CD4-positive, alpha-beta T cell treated with Interferon gamma for 1 hour (primary cell): ENCODE measurements at places on chromosomes 11 and 22.

- no peak for DNase-seq
Observed at GRCh38 chr11:73398721-73399120, 22.5 kb downstream of the RELT start.

DNA sequence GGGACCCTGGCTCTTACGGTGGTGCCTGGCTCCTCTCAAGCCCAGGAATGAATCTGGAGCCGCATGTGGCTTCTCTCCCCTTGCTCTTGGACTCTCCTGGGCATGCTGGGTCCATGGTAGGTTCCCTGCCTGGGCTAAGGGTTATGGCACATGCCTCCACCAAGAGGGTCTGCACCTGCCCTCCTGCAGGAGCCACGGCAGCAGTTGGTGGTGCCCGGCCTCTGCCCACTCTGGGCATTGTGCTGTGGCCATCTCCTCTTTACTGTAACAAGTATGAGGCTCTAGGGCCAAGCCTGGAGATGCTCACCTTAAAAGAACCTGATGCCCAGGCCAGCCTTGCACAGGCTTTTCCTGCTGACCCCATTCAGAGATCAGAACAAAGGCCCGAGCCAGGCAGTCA lies 104.0 kb upstream of the PITPNB start:
- no peak for DNase-seq

DNA sequence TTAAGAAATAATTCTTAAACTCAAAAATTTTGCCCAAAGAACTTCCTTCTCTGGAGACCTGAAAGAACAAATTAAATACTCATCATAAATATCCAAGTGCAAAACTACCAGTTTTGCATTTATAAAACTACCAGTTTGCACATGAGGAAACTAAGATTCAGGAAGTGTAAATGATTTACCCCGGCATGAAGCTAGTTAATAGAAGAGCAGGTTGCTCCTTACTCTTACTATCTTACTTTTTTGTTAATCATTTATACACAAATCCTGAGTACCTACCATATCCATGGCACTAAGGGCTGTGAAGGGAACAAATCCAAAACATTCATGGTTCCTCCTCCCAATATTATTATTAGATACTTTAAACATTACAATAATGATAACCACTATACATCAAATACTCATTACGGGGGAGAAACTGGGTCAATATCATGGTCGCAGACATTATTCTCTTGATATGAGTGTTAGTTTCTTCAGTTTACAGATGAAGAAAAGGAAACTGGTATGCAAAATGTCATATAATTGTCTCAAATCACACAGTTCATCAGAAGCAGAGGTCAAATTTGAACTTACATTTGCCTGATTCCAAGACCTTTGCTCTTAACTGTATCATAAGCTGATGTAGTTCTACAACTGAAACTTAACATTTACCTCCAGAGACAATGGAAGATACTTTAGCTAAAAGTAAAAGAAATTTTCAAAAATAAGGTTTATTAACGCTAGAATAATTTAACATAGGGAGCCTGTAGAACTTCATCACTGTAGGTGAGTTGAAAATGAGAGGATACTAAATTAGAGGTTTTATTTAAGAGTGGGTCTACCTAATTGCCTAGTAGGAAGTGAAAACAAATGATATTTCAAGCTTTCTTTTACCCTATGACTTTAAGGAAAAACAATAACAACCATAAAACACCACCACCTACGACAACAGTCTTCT lies 74.5 kb downstream of the FAM76B start:
- DNase-seq = no peak

GRCh38 chr11:12184699-12185098 lies 74.3 kb downstream of the MICAL2 start:
- DNase-seq = no peak

DNA sequence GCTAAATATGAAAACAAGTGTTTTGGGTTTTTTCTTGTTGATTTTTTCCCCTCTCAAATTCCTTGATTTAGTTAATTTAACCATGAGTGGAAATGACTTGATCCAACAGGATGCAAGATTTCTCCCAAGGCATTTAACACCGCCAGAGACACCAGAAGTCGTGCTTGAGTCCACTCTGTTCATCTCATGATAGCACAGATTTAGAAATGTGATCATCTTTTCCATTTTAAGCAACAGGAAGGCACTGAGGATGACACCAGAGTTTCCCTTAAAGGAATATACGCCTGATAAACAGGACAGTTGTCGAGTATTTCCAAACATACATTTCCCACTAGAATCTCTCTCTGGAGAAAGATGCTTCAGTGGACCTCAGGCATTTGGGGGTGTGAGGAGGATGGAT lies 318.7 kb downstream of the CADM1 start:
- no peak for DNase-seq

- DNase-seq = no peak
Observed at GRCh38 chr11:35714882-35715627, 52.5 kb downstream of the TRIM44 start.

DNA sequence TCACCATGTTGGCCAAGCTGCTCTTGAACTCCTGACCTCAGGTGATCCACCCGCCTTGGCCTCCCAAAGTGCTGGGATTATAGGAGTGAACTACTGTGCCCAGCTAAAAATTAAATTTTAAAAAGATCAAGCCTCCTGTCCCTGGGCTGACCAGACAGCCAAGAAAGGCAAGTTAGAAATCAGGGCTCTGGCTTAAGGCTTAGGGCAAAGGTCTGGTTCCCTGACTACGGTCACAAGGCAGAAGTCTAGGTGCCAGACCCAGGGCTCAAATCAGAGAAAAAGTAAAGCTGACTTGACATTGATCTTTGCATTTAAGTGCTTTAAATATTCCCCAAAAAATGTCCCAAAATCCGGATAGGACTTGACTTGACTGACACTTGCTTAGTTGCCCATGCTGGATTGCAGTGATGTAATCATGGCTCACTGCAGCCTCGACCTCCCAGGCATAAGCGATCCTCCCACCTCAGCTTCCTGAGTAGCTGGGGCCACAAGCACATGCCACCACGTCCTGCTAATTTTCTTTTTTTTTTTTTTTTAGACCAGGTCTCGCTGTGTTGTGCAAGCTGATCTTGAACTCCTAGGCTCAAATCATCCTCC lies 17.3 kb upstream of the CRKL start:
- DNase-seq = no peak

DNA sequence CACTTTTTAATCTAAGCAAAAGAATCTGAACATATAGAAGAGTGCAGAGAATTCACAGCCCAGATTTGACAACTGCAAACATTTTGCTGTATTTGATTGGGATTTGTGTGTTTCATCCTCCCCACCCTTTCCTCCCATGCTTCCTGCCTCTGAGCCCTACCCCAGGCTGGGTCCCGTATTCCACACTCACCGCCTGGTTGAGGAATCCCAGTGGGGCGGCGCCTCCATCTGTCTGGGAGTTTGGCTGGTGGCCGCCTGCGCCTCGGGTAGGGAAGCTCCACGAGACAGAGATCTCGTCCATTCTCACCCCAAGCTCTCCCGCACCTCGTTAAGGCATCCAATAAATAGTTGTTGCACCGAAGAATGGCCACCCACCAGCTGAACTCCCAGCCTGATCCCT lies 105.9 kb upstream of the SLC22A12 start:
- no peak for DNase-seq

GRCh38 chr11:15476371-15476917 lies 361.7 kb downstream of the INSC start:
- no peak for DNase-seq

- DNase-seq = no peak
Observed at GRCh38 chr11:68128682-68129327, 7.6 kb upstream of the CHKA start.

- peak; percentile 25 for DNase-seq
Observed at GRCh38 chr11:121485216-121485615, 32.4 kb upstream of the SORL1-AS1 start.

DNA sequence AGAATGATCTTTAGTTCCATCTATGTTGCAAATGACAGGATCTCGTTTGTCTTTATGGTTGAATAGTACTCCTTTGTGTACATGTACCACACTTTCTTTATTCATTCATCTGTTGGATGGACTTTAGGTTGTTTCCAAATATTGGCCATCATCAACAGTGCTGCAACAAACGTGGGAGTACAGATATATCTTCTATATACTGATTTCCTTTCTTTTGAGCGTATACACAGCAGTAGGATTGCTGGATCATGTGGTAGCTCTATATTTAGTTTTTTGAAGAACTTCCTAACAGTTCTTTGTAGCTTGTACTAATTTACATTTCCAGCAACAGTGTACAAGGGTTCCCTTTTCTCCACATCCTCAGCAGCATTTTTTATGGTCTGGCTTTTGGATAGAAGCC lies 407.5 kb upstream of the ANO5 start:
- no peak for DNase-seq

DNA sequence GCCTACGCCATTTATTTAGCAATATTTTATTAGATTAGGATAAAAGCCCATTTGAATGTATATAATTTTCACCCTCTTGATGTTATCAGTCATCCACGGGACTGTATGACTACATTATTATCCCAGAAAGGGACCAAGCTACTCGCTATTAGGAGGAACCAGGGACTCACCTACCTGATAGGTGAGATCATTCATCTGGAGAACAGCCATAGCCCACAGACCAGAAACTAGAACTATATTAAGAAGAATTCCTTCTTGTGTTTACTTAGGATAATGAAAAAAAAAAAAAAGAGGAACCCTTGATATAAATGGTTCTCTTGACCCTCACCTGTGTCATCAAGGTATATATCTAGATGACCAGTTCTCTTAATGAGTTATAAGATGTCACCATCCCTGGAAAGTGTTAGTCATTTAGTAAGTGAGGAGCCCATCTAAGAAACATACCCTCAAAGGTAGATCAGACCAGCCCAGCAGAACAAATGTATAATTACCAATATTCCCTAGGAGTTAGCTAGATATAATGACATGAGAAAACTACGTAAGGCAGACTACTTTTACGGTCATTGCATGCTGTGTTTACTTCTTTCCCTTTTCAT lies 8.0 kb downstream of the SIK3 start:
- no peak for DNase-seq

DNA sequence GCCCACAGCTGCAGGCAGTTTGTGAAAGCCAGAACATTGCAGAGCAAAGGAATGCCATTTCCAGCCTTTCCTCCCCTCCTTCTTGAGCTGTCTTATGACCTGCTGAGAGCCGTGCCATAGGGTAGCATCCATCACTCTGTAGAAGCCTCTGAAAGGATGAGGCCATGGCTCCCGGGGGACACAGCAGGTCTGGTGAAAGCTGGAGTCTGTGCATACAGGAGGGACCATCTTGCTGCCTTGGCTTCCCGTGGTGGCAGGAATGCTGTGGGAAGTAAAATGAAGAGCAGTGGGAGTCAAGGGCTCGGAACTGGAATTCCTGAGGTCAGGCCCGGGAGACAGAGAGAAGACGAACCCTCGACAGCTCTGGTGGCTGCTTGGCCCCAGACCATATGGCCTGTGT lies 30.9 kb downstream of the ANO1 start:
- DNase-seq = no peak

DNA sequence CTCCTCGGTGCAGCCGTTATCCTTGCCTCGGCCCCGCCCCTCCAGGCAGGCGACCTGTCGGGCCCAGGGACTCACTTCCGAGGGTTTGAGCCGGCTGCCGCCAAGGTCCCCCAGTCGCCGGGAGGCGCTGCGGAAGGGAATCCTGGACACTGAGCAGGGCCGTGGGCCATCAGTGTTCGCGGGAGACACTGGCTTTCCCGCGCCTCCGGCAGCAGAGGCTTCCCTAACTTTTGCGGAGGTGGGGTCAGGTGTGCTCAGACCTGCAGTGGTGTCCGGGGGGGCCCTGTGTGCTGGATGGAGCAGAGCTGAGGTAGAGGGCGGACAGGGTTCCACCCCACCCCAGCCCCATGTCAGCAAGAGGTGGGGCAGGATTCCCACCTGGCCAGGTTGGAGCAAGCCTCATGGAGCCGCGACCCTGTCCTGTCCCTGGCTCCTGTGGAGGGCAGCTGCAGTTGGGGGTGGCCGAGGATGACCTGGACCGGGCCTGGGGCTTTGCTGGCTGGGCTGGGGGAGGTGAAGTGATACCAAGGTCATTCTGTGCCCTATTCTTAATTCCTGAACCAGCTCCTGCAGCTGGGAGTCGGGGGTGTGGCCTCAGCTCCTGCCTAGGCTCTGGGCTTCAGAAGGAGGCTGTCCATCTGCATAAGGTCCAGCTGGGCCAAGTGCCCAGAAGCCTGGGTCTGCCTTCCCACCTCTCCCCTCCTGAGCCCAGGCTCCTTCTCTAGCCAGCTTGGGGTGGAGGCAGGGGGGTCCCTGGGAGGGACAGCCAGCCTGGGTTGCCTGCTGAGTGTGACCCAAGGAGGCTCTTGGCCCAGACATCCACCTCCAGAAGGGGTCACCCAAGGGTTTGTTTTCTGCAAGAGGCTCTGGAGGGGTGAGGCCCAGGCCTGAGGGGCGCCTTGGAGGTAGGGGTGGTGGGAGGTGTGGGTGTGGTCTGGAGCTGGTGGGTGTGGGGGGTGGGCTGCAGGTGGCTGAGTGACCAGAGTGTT lies 8.4 kb downstream of the TSPAN4 start:
- no peak for DNase-seq

- DNase-seq = no peak
Observed at GRCh38 chr11:26286472-26287066, 45.4 kb upstream of the ANO3 start.

- no peak for DNase-seq
Observed at GRCh38 chr11:63805844-63806415, 7.3 kb upstream of the SPINDOC start.

GRCh38 chr22:24155627-24156140 lies 25.6 kb upstream of the SUSD2 start:
- DNase-seq = peak; percentile 50

DNA sequence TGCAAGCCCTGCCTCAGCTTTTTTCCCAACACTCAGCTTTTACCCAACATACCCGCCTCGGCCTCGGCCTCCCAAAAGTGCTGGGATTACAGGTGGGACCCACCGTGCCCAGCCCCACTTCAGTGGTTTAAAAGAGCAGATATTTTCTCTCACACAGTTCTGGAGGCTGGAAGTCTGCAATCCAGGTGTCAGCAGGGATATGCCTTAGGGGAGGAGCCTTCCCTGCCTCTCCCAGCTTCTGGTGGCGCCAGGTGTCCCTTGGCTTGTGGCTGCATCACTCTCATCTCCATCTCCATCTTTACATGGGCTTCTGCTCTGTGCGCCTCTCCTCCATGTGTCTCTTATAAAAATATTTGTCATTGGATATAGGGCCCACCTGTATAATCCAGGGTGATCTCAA lies 50.0 kb downstream of the MCHR1 start:
- DNase-seq = no peak

- DNase-seq = no peak
Observed at GRCh38 chr11:34830648-34831047, 85.5 kb downstream of the APIP start.
